ENCODE measurements at places on chromosomes 1 and 21. TPM values are rescaled to one million over a fixed set of nuclear protein-coding genes. Genes with fewer than 3 reads are reported as not detected.

ECM1 gene
- 20.5 TPM for total RNA-seq

FCRL3 gene
- not detected for total RNA-seq

PLA2G2C gene
- total RNA-seq = not detected

LHX8 gene
- total RNA-seq = not detected

SASS6 gene
- 0.51 TPM for total RNA-seq

ICOSLG gene
- 1.3 TPM for total RNA-seq

OBSCN gene
- total RNA-seq = 3.7 TPM

RIPPLY3 gene
- total RNA-seq = 0.51 TPM

TINAGL1 gene
- total RNA-seq = 352 TPM

FASLG gene
- total RNA-seq = not detected

LAMB3 gene
- total RNA-seq = 6.2 TPM

INSRR gene
- total RNA-seq = under 0.01 TPM

KCNK1 gene
- 4.7 TPM for total RNA-seq

RAB3B gene
- total RNA-seq = 64.4 TPM

KIAA0319L gene
- 64.9 TPM for total RNA-seq

TMPRSS2 gene
- total RNA-seq = under 0.01 TPM
